ENCODE measurements at places on chromosomes 1 and 21. TPM values are rescaled to one million over a fixed set of nuclear protein-coding genes. Genes with fewer than 3 reads are reported as not detected.

GRCh38 chr1:26536081-26536480, 6.5 kb downstream of the RPS6KA1 start:
- no peak for DNase-seq

DNA sequence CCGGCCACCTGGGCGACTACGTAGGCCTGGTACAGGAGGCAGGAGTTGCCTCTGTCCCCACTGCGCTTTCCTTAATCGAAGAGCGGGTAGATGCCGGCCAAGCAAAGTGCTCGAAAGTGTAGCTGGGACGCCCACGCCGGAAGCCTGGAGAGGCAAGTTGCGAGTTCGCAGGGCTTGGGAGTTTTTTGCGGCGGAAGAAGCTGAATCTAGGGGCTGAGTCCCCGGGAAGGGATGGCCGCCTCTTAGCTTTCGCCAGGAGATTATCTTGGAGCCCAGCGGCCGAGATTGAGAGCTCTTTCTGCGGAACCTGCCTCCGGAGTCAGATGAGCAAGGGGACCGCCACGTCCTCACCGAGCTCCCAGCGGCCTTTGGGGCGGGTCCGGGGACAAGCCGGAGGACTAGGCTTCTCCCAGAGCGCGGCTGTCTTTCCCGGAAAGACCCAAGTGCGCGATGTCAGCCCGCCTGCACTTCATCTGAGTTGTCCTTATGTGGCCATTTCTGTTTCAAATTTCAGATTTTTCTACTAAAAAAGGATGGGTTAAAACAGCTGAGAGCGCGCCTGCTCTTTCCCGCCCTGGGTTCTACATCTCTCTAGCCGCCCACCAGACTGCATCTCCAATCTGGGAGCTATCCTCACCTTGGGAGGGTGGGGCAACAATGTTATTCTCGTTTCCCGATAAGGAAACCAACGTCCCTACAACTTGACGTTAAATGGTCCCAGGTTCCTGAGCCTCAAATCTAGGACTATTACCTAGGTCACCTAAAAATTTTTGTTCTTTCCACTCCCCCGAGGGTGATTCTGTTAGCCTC, 12.4 kb upstream of the TBX15 start:
- DNase-seq = no peak

DNA sequence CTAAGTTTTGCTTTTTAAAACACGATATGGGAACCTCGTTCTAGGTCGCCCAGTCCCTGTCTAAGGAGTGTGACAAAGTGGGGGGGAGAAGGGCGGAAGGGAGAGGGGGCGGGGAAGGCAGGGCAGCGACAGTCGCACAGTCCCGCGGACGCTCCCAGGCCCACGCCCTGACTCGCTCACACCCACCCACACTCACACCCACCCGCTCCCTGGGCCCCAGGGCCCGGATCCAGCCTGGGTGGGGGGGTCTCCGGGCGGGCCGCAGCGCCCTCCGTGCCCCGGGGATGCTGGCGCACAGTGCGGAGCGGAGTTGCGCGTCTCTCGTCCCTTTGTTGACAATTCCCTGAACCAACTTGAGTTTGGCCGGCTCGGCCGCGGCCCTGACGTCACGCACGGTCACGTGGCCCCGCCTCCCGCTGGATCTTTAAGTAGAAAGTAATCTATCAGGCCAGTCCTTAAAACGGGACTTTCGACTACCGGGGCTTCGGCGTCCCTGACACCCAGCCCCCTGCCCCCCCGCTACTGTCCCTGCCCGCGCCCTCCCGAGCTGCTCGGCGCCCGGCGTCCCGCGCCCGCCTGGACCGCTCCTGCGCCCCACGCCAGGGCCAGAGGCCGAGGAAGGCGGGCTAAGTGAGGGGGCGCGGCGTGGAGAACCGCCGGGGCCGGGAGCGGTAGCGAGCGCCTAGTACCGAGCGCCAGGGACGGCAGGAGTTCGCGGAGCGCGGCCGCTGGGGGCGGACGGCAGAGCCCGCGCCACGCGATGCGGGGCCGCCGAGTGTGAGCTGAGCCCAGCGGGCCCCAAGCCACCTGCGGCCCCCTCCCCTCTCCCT, at the start of gene FOXD3:
FOXD3 (plus strand) TSS at position 454 of the 830 bp plus-strand sequence. CDS start 492 bp downstream, outside the sequence.
- DNase-seq = peak; percentile 35

DNA sequence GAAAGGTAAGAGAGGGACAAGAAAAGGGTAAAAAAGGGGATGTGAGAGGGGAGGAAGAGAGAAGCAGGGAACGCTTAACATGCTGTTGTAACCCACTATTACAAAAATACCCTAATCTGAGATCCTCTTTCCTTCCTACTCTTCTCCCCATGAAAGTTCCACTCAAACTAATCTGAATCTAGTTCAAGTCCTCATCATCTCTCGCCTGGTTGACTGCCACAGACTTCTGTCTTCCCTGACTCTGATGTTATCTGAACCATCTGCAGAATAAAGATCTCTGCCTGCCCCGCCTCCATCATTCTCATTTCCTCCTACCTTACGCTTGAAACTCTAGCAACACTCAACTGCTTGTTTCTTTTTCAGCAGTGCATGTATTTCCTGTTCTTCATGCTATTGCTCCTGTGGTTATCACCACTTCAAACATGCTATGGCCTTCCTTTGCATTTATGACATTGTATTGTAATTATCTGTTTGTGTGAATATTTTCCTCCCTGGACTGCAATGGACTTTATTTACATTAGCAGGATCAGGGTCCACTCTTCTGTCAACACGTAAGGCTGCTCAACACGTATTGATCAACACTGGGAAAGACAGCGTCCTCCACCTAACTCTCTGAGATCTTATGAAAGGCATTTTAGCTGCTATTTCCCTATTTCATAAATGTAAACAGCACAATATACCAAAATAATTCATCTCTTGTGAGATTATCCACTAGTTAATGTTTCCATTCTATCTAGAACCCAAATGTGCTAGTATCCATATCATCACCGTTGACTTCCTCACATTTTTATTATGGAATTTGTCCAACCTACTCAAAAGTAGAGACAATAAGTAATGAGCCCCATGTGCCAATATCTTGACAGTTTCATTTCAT, 215.5 kb upstream of the USP25 start:
- DNase-seq = no peak

DNA sequence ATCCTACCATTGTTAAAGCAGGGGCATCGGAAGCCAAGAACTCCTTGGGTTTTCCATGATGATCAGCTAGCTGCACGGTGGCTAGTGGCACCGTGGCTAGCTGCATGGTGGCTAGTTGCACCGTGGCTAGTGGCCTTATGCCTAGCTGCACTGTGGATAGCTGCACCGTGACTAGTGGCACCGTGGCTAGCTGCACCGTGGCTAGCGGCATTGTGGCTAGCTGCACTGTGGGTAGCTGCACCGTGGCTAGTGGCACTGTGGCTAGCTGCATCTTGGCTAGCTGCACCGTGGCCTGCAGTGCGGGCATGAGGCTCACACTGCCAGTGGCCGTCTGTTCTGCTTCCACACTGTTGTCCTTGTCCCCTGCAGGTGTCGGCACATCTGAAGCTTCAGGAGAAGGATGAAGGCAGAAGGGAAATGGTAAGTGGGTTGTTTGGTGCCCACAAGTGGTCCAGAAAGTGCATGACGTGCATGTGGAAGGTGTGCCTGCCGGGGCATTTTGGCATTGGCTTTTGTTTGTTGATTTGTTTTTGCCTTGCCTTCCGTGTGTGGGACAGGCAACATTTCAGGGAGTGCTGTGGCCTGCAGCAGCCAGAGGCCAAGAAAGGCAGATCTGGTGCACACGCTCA, 38.6 kb downstream of the TFF3 start:
- DNase-seq = no peak

The DMBX1 gene
- not detected for total RNA-seq

The MYOG gene
- not detected for total RNA-seq
